HCEC 1CT (cell line): ENCODE measurements at places on chromosomes 6 and 20.

DNA sequence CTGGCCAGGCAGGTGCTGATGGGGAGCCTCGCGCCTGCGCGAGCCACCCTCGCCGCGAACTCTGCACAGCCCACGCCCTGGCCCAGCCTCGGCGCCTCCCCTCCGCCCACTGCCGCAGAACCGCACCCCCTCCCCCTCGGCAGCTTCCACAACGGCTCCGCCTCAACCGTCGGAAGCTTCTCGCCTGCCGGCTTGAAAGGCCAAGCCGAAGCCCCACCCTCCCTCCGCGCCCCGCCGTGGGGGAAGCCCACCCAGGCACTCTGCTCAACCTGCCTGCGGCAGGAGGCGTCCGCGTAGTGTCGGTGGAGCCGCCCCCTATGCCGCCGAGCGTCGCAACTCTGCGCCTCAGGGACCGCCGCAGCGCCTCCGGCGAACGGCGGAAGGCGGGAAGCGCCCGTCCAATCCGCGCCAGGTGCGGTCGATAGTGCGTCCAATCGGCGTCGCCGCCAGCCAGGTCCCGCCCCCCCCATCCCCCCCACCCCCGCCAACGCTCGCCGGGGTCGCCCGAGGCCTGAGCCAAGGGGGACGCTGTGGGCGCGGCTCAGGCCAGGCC, at the start of gene SYCP2:
Gene SYCP2 (minus strand): TSS at position 342 of the 553 bp plus-strand sequence. CDS start 11,224 bp downstream, outside the sequence.
- no peak for DNase-seq

DNA sequence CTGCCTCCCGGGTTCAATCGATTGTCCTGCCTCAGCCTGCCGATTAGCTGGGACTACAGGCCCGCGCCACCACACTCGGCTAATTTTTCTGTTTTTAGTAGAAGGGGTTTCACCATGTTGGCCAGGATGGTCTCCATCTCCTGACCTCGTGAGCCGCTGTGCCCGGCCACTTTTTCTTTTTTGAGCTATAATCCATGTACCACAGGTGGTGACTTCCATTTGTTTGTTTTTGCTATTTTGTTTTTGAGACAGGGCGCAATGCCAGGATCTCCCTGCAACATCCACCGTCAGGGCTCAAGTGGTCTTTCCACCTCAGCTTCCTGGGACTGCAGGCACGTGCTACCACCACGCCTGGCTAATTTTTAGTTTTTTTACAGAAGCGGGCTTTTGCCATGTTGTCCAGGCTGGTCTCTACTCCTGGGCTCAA, 8.5 kb downstream of the HSPA1B start:
- no peak for DNase-seq

DNA sequence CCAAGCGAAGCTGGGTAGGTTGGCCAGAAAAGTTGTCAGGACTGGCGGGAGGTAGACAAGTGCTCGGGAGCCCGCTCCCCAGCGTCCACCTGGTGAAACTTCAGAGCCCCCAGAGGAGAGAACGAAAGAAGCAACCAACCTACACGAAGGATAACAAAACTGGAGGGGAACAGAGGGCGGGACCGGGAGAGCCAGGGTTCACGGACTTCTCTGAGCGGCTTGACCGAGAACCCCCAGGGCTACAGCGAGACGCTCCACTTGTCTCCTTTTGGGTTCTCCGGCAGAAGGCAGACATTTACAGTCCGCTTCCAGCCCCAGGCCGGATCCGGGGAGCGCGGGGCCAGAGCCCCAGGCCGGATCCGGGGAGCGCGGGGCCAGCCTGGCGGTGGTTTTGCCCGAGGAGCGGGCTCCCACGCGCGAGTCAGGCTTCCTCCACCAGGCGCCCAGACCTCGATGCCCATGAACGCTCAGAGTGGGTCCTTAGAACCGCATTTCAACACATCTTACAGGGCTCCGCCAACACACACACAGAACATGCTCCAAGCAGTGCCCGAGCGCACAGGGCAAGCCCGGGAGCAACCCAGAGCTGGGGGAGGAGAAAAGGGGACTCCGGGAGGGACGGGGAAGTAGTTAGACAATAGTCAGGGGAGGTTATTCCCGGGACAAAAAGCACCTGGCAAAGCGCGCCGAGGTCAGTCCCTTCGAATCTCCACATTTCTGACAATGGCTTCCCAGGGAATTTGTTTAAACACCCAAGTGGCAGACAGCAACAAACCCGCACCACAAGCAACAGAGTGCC, 1.1 kb downstream of the PTPRK start:
- DNase-seq: peak; percentile 58

- peak; percentile 44 for DNase-seq
Observed at GRCh38 chr6:12265791-12266190, 24.4 kb upstream of the EDN1 start.

GRCh38 chr6:151027936-151028838, 162.7 kb downstream of the MTHFD1L start:
- DNase-seq: no peak

- DNase-seq: no peak
Observed at GRCh38 chr20:52207020-52207810, 15.6 kb upstream of the ZFP64 start.

GRCh38 chr6:88004707-88005106, 42.9 kb upstream of the SPACA1 start:
- no peak for DNase-seq

DNA sequence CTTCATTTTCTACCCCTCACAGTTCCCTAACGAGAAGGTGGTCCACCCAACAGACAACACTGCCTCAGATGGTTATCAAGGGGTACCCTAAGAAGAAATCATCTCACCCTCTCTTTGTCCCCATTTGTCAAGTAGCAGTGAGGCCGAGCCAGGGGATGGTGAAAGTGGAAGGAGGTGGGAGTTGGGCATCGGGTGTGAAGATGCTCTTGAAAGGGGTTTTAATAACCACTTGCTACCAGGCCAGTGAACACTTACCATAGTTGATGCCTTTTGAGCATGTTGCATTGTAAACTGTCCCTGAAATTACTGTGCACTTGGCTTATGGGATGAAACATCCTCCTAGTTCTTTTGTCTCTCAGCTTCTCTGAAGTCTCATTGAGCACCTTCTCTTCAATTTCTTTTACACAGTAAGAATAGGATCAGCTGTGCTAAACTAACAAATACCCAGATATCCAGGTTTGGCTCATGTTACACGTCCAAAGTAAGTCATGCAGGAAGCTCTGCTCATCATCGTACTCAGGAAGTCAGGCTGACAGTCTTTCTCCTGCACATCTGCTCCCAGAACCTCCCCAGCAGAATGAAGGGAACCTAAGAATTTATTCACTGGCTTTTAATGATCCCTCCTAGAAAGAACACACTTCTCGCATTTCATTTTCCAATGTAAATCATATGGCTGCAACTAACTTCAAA, 13.3 kb downstream of the HLA-DPB1 start:
- DNase-seq: no peak

- peak; percentile 9 for DNase-seq
Observed at GRCh38 chr6:54264581-54265272, 43.5 kb upstream of the TINAG start.

GRCh38 chr20:57698116-57698866, 11.5 kb downstream of the PMEPA1 start:
- DNase-seq: peak; percentile 62

DNA sequence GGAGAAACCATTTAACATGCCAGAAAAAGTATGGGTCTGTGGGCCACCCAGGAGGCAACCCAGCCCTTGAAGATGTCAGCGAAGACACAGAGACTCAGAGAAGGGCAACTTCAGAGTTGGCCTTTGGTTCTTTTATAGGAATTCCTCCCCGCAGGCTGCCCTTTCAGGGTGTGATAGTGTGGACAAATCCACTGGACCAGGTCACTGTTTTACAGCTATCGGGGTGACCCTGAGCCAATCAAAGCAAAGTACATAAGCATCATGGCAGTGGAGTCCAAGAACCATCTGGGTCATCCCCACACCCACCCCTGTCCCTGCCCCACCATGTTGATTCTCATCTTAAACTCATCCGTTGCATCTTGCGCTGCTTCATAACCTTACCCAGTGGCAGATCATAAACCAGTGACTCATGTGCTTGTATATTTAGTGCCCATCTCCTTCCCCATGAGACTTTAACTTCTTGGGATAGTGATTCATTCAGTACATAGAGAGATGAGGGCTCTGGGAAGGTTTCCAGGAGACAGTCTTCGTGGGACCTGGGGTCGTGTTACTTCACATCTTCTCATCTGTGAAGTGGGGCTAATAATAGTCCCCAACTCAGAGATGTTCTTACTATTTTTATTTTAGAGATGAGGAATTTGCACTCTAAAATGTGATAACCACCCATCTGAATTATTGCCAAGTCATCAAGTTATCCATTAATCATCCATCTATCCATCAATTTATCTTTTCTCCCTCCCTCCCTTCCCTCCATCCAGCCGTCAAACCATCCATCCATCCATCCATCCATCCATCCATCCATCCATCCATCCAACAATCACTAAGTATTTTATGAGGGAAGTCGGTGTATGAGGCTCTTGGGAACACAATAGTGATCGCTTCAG, 51.0 kb downstream of the EDN3 start:
- DNase-seq: no peak

DNA sequence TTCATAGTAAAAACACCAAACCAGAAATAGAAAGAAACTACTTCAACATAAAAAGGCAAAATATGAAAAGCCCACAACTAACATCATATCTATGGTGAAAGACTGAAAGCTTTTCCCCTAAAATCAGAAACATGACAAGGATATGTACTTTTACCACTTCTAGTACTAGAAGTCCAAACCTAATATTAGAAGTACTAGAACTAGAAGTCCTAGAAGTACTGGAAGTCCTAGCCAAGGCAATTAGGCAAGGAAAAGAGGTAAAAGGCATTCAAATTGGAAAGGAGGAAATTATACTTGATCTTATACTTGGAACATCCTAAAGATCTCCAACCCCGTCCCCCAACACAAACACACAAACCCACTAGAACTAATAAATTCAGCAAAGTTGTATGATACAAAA, 74.9 kb downstream of the TASP1 start:
- no peak for DNase-seq

DNA sequence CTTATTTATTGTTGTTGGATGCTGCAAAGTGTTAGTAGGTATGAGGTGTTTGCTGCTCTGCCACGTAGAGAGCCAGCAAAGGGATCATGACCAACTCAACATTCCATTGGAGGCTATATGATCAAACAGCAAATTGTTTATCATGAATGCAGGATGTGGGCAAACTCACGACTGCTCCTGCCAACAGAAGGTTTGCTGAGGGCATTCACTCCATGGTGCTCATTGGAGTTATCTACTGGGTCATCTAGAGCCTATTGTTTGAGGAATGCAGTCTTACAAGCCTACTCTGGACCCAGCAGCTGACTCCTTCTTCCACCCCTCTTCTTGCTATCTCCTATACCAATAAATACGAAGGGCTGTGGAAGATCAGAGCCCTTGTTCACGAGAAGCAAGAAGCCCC, 12.1 kb downstream of the MICB start:
- DNase-seq: no peak

- no peak for DNase-seq
Observed at GRCh38 chr6:37807656-37808055, 11.9 kb upstream of the ZFAND3 start.

DNA sequence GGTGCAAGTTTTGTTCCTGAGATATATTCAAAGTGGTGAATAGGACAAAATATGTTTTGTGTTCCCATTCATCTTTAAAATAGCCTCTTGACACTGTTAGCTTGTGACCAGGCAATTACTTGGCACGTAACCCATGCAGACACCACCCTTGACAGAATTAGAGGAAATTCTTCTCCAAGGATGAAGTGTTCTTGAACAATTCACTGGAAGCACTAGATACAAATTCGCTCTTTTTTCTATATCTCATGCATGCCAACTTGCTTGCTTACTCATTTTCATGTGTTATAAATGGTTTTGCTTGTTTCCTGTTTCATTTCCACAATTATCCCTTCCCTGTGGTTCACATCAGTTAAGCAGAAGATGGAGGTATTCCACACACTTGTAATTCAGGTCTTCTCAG, 105.2 kb upstream of the MAN1A1 start:
- DNase-seq: no peak

- DNase-seq: no peak
Observed at GRCh38 chr6:63663956-63664281, 28.3 kb downstream of the PHF3 start.
